H9 (cell line): ENCODE measurements at places on chromosomes 5 and 9.

GRCh38 chr5:55585206-55585610 is 50.4 kb upstream of the PLPP1 start:
- no peaks in the 10 kb centered on the region for H3K4me1 ChIP-seq
- DNase-seq = no peak
- no peaks in the 10 kb centered on the region for H3K36me3 ChIP-seq
- no peak overlapping the region for H3K4me3 ChIP-seq
- H3K27me3 ChIP-seq = no peaks in the 10 kb centered on the region

GRCh38 chr9:33161011-33161588 is 6.0 kb downstream of the B4GALT1 start:
- H3K36me3 ChIP-seq = no peaks in the 10 kb centered on the region
- peaks cover 6% of the 10 kb centered on the region; the same call in 1 of the 2 replicates for H3K4me1 ChIP-seq
- no peak overlapping the region for H3K4me3 ChIP-seq
- DNase-seq = no peak
- no peak overlapping the region for H3K27ac ChIP-seq
- H3K27me3 ChIP-seq = no peaks in the 10 kb centered on the region

DNA sequence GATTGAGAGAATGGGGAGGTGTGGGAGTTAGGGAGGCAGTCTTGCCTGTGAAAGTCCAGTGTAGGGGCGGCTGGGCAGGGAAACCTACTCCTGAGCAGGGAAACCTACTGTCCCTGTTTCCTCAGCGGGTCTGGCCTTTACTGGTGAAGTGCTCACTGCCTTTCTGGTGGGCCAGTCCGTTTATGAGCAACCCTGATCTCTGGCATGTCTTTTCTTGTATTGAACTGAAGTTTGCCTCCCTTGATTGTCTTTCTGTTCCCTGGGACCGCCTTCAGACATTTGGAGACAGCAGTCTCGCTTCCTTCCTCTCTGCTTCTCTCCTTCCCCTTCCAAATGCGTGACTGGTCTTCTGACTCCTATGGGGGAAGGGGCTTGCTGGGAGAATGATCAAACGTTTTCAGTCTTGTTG is 2.9 kb downstream of the SNX18 start:
- no peak for DNase-seq
- H3K27ac ChIP-seq = no peak overlapping the region
- H3K4me3 ChIP-seq = peak overlapping the region; percentile 52
- H3K4me1 ChIP-seq = 0 out of 2 replicates have a peak, but pooled peaks cover 2% of the 10 kb centered on the region
- peaks cover 3% of the 10 kb centered on the region; the same call in 1 of the 2 replicates for H3K27me3 ChIP-seq
- H3K36me3 ChIP-seq = peaks cover 5% of the 10 kb centered on the region; the same call in 2 of the 3 replicates

GRCh38 chr5:10424124-10424731 is 17.5 kb upstream of the ROPN1L start:
- no peaks in the 10 kb centered on the region for H3K4me1 ChIP-seq
- peak; percentile 39 for DNase-seq
- H3K36me3 ChIP-seq = peaks cover 55% of the 10 kb centered on the region
- H3K27ac ChIP-seq = no peak overlapping the region
- H3K4me3 ChIP-seq = no peak overlapping the region

DNA sequence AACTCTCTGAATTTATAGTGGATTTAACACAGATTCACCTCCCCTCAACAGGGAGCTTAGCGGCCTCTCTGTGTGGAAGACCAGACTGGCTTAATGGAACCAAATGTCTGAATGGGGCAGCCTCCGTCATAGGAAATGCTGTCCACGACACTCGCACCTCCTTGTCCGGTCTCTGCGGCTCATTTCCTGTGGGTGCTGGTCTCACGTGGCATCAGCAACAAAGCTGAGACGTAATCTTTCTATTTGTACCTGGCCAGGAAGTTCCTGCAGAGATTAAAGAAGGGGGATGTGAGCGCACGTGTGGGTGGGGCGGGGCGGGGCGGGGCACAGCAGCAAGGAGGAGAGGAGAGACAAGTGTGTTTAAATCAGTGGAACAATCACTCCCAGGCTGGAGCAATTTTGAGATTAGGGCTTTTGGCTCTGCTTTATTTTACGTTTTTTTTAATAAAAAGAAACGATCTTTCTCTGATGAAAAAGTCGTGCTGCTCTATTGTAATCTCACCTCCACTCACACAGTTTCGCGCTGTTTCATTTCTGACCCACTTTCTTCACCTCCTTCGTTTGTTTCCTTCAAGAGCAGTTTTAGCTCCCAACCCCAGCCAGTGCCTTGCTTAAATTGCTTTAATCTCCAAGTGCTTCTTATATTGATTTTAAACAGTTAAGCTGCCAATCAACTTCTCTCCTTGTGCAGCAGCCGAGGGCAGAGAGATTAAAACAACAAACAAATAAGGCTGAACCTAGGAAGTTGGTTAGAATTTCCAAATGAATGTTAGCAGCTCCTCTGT is 132.2 kb upstream of the ASTN2 start:
- no peaks in the 10 kb centered on the region for H3K27me3 ChIP-seq
- DNase-seq = peak; percentile 30
- H3K4me3 ChIP-seq = no peak overlapping the region
- H3K36me3 ChIP-seq = no peaks in the 10 kb centered on the region
- H3K4me1 ChIP-seq = peaks cover 5% of the 10 kb centered on the region; the same call in 1 of the 2 replicates

GRCh38 chr5:107359033-107359915 is 311.5 kb downstream of the EFNA5 start:
- DNase-seq = no peak
- H3K27ac ChIP-seq = no peak overlapping the region
- no peaks in the 10 kb centered on the region for H3K36me3 ChIP-seq

DNA sequence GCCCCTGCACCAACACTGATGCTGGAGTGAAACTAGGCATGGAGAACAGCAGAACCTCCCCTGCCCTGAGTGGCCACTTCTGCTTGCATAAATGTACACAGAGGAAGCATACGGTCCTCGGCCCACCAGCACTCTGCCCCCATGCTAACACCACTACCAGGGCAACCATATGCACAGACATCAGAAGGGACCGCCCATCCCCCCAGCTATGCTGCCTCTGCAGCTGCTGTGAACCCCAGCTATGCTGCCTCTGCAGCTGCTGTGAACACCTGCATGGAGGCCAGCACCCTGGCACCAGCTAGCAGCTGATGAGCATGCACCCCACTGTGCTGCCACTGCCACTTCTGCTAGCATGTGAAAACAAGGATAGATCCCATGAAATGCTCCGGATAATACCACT is 250.3 kb downstream of the TUSC1 start:
- no peak for DNase-seq
- peaks cover 7% of the 10 kb centered on the region for H3K36me3 ChIP-seq
- H3K27me3 ChIP-seq = no peaks in the 10 kb centered on the region
- no peak overlapping the region for H3K27ac ChIP-seq

GRCh38 chr5:150163547-150164059 is 3.0 kb upstream of the CDX1 start:
- peaks cover 37% of the 10 kb centered on the region for H3K27me3 ChIP-seq
- H3K4me3 ChIP-seq = no peak overlapping the region; the same call in 2 of the 3 replicates
- no peak overlapping the region for H3K27ac ChIP-seq
- H3K36me3 ChIP-seq = no peaks in the 10 kb centered on the region
- no peaks in the 10 kb centered on the region for H3K4me1 ChIP-seq

- DNase-seq = no peak
- H3K4me3 ChIP-seq = no peak overlapping the region
- H3K27me3 ChIP-seq = no peaks in the 10 kb centered on the region
- no peaks in the 10 kb centered on the region for H3K4me1 ChIP-seq
Measured at GRCh38 chr9:5908918-5909317, 18.2 kb downstream of the MLANA start.

GRCh38 chr9:120480707-120481106 is 99.3 kb downstream of the CDK5RAP2 start:
- H3K27ac ChIP-seq = no peak overlapping the region
- no peaks in the 10 kb centered on the region for H3K27me3 ChIP-seq
- H3K36me3 ChIP-seq = peaks cover 28% of the 10 kb centered on the region
- H3K4me1 ChIP-seq = peaks cover 2% of the 10 kb centered on the region; the same call in 1 of the 2 replicates

- H3K27me3 ChIP-seq = no peaks in the 10 kb centered on the region
- no peak overlapping the region for H3K4me3 ChIP-seq
- no peaks in the 10 kb centered on the region for H3K4me1 ChIP-seq
- no peak overlapping the region for H3K27ac ChIP-seq
Measured at GRCh38 chr5:3801967-3802366, 206.3 kb downstream of the IRX1 start.

- DNase-seq = no peak
- H3K4me1 ChIP-seq = no peaks in the 10 kb centered on the region; the same call in 1 of the 2 replicates
- H3K27ac ChIP-seq = no peak overlapping the region
- no peak overlapping the region for H3K4me3 ChIP-seq
- H3K36me3 ChIP-seq = no peaks in the 10 kb centered on the region
- H3K27me3 ChIP-seq = no peaks in the 10 kb centered on the region
Measured at GRCh38 chr5:112186401-112186990, 232.6 kb downstream of the EPB41L4A start.

GRCh38 chr9:79371948-79372555 is 199.7 kb upstream of the TLE4 start:
- H3K36me3 ChIP-seq = no peaks in the 10 kb centered on the region
- DNase-seq = no peak
- H3K27ac ChIP-seq = no peak overlapping the region
- no peaks in the 10 kb centered on the region for H3K4me1 ChIP-seq
- H3K4me3 ChIP-seq = no peak overlapping the region

GRCh38 chr9:137487454-137488326 is 28.6 kb upstream of the NSMF start:
- H3K4me3 ChIP-seq = no peak overlapping the region
- no peaks in the 10 kb centered on the region for H3K36me3 ChIP-seq
- no peaks in the 10 kb centered on the region for H3K4me1 ChIP-seq
- H3K27ac ChIP-seq = no peak overlapping the region

DNA sequence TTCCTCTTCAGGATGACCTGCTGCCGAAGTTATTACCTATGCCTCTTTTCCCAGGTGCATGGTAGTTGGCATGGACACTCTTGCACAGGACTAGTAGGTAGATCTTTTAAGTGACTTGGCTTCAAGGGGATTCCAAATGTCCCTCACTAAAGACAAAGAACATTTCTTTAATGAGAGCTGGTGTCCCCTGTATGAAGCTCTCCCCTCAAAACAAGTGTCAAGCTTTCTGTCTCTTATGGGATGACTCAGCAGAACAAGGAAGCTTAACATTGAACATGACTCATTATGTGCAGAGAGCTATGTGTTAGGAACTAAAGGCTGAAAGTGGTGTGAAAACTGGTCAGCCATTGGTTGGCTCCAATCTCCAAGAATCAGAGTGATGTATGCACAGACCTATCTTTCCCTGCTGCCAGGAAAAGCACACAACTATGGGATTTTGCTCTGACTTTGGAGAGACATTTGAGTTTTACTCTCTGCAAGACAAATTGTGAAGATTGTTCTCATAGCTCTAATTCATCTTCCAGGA is 120.5 kb downstream of the PRDM6 start:
- no peaks in the 10 kb centered on the region for H3K27me3 ChIP-seq
- no peak overlapping the region for H3K4me3 ChIP-seq
- no peak for DNase-seq
- H3K27ac ChIP-seq = no peak overlapping the region

GRCh38 chr5:79285285-79285684 is 49.4 kb downstream of the JMY start:
- H3K4me1 ChIP-seq = no peaks in the 10 kb centered on the region; the same call in 1 of the 2 replicates
- H3K27ac ChIP-seq = no peak overlapping the region
- no peaks in the 10 kb centered on the region for H3K27me3 ChIP-seq
- peaks cover 31% of the 10 kb centered on the region for H3K36me3 ChIP-seq
- no peak overlapping the region for H3K4me3 ChIP-seq

- no peak overlapping the region; the same call in 2 of the 3 replicates for H3K4me3 ChIP-seq
- DNase-seq = no peak
- H3K27me3 ChIP-seq = no peaks in the 10 kb centered on the region
- H3K36me3 ChIP-seq = peaks cover 2% of the 10 kb centered on the region; the same call in 2 of the 3 replicates
- H3K4me1 ChIP-seq = no peaks in the 10 kb centered on the region
Measured at GRCh38 chr5:68995845-68996545, 97.8 kb upstream of the SLC30A5 start.

- H3K27me3 ChIP-seq = no peaks in the 10 kb centered on the region
- H3K27ac ChIP-seq = no peak overlapping the region
- H3K4me1 ChIP-seq = no peaks in the 10 kb centered on the region
- DNase-seq = no peak
- H3K36me3 ChIP-seq = peaks cover 6% of the 10 kb centered on the region
Measured at GRCh38 chr5:8727396-8727795, 818.5 kb downstream of the SEMA5A start.

DNA sequence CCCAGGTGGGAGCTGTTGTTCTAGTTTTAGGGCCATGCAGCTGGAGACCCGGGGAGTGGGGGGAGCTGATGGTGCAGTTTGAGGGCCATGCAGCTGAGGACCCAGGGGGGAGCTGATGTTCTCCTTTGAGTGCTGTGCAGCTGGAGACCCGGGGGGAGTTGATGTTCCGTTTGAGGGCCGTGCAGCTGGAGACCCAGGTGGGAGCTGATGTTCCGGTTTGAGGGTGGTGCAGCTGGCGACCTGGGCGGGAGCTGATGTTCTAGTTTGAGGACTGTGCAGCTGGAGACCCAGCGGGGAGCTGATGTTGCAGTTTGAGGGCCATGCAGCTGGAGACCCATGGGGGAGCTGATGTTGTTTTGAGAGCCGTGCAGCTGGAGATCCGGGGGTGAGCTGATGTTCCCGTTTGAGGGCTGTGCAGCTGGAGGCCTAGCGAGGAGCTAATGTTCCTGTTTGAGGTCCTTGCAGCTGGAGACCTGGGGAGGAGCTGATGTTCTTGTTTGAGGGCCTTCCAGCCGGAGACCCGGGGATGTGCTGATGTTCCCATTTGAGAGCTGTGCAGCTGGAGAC is 14.6 kb downstream of the PDCD6 start:
- DNase-seq = no peak
- no peak overlapping the region for H3K27ac ChIP-seq
- H3K4me3 ChIP-seq = no peak overlapping the region
- no peaks in the 10 kb centered on the region for H3K4me1 ChIP-seq

- no peak for DNase-seq
- no peaks in the 10 kb centered on the region for H3K36me3 ChIP-seq
- peaks cover 5% of the 10 kb centered on the region for H3K4me1 ChIP-seq
- H3K4me3 ChIP-seq = no peak overlapping the region
- no peak overlapping the region for H3K27ac ChIP-seq
Measured at GRCh38 chr5:159027504-159027903, 72.2 kb downstream of the EBF1 start.

- no peaks in the 10 kb centered on the region for H3K27me3 ChIP-seq
- no peaks in the 10 kb centered on the region for H3K4me1 ChIP-seq
- no peak overlapping the region for H3K27ac ChIP-seq
- H3K4me3 ChIP-seq = no peak overlapping the region
Measured at GRCh38 chr9:78958892-78959291, 612.9 kb upstream of the TLE4 start.
